ENCODE measurements at places on chromosomes 6 and 20.

DNA sequence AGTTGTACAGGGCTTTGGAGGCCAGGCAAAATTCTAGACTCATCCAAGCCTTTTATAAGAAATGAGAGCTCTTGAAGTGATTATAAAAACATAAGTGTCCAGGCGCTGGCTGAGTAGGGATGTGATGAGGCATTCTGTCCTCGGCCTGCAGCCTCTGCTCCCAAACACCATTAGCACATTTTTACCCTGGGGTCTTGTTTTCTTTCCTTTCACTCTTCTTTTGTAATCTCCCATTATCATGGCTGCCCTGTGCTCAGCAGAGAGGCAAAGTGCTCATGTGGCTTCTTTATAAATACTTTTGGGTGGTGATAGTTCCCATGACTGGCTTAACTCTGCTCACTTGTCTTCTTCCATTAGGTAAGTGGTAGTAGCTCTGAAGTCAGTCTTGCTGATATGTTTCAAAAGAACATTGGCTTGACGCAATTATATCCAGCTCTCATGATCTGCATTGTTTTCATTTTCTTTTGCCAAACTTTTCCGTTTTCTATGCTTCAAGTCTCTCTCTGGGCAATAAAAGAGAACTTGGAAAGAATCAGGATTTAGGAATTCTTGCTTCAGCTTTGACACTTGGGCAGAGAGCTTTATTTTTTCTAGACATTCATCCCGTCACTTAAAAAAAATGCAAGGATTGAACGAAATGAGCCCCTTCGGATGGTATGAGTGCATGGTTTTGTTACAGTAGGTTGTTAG lies 61.1 kb downstream of the CAP2 start:
- no peak for DNase-seq

DNA sequence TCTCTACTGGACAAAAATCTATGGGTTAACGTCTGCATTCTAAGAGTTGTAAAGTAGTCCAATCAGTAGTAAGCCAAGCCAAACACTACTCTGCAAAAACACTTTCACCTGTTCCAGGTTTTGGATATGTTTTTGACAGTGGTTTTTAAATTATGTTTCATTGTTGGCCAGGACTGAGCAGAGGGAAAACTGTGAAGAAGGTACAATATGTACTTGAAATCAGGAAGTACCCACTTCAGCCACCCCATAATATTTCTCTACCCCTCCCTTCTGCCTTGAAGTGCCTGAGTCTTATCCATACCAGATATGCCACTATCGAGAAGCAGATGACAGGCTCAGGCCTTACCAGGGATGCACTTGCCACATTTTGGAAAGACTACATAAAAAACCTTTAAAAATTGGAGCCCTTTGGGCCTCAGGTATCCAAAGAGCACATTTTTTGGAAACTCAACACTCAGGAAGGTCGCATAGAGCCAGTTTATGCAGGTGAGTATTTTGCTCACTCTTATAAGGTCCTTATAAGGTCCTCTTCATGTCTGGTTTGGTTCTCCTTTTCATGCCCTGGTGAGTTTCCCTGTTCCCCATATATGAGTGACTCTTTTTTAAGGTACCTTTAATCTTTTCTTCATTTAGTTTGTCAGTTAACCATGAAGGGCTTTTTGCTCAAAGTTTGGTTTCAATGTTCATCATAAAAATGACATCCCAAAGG lies 859.3 kb upstream of the FLRT3 start:
- no peak for DNase-seq

GRCh38 chr20:17500271-17500670 lies 30.9 kb downstream of the BFSP1 start:
- no peak for DNase-seq

DNA sequence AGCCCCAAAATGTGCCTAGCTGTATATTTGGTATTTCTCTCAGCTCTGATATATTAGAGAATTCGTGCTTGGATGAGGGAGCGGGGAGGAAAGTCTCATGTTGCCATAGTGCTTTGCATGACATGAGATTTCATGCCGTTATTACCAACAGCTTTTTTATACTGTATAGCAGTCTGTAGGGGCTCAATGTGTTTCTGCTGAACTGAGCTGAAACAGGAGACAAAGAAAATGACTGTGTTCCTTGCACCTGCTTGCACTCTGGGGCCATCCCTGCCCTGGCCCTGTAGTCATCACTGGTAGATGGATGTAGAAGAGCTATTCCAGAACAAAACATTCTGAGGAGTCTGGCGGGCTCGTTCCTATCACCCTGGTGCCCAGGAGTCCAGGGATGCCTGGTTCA lies 128.0 kb upstream of the SASH1 start:
- no peak for DNase-seq

DNA sequence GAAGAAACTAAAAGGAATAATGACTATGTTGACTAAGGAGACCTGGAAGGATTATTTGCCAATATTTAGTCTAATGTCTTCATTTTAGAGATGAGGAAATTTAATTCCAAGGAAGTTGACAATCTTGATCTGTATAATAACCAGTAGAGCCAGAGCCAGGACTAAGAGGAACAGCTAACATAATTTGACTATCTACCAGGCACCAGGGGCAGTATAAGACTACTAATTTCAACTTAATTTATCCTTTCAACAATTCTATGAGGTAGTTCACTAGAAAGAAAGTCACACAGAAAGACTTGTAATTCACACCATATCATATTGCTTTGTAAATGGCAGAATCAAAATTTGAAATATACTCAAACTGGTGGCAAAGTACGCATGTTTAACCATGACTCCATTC lies 273.0 kb upstream of the STXBP5 start:
- DNase-seq = no peak
